PC-3 (cell line): ENCODE measurements at places on chromosomes 4 and X. TPM values are rescaled to one million over a fixed set of nuclear protein-coding genes. Genes with fewer than 3 reads are reported as not detected.
A peak's percentile ranks its signal among the peaks of the same experiment; 100 is the strongest.

GRCh38 chrX:11399489-11400094 lies 106.4 kb downstream of the AMELX start:
- no peak overlapping the region for H3K4me3 ChIP-seq
- H3K27ac ChIP-seq: no peak overlapping the region
- DNase-seq: no peak
- H3K27me3 ChIP-seq: no peaks in the 10 kb centered on the region
- H3K4me1 ChIP-seq: peaks cover 17% of the 10 kb centered on the region
- H3K36me3 ChIP-seq: no peaks in the 10 kb centered on the region

GRCh38 chr4:56531823-56532222 lies 26.2 kb downstream of the ARL9 start:
- no peaks in the 10 kb centered on the region for H3K36me3 ChIP-seq
- H3K27ac ChIP-seq: no peak overlapping the region
- H3K27me3 ChIP-seq: no peaks in the 10 kb centered on the region
- 0 out of 2 replicates have a peak, but pooled peaks cover 3% of the 10 kb centered on the region for H3K4me1 ChIP-seq
- H3K4me3 ChIP-seq: no peak overlapping the region

DNA sequence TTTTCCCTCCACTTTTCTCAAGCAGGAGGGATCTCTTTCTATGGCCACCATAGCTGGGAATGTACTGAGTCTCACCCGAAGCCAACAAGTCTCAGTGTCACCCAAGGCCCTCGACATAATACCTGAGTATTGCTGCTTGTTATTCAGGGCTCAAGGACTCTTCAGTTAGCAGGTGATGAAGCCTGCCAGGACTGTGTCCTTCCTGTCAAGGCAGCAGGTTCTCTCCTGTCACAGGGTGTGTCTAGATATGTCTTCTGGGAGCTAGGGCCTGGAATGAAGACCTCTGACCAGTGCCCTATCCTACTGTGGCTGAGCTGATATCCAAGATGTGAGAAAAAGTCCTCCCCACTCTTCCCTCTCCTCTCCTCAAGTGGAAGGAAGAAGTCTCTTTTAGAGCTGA lies 391.0 kb upstream of the DIPK2B start:
- no peak for DNase-seq
- no peaks in the 10 kb centered on the region for H3K27me3 ChIP-seq
- no peak overlapping the region for H3K27ac ChIP-seq
- H3K4me3 ChIP-seq: no peak overlapping the region
- no peaks in the 10 kb centered on the region for H3K4me1 ChIP-seq
- no peaks in the 10 kb centered on the region for H3K36me3 ChIP-seq

DNA sequence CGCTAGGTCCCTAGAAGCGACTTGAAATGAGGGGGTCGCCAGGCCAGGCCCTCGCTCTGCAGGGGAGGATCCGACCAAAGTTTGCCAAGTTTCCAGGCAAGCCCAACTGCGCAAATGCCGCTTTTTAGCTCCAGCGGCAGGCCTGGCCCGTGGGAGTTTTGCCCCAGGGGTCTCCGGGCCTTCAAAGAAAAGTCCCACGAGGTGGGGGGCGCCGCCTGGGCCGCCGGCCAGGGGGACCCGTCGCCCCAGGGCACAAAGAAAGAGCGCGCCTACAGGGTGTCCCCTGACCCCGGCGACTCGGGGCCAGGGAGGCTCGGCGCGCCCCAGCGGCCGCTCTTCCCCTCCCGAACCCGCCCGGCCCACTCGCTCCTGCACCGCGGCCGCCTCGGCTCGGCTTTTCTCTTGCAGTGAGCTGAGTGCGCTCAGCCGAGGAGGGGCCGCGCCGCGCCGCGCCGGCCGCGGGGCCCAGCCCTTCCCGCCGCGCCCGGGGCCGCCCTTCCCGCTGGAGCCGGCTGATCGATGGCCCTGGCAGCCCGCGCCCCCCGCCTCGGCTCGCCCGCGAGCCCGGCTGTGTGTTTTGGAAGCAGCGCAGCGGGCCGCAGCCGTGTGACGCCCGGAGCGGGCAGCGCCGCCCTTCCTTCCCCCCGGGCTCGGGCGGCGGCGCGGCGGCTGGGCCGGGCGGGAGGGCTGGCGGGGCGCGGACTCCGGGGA lies 754 bp upstream of the KLF3 start:
- H3K36me3 ChIP-seq: no peaks in the 10 kb centered on the region
- peak overlapping the region; percentile 11 for H3K27ac ChIP-seq
- peaks cover 17% of the 10 kb centered on the region for H3K4me1 ChIP-seq
- peak overlapping the region; percentile 65 for H3K4me3 ChIP-seq

DNA sequence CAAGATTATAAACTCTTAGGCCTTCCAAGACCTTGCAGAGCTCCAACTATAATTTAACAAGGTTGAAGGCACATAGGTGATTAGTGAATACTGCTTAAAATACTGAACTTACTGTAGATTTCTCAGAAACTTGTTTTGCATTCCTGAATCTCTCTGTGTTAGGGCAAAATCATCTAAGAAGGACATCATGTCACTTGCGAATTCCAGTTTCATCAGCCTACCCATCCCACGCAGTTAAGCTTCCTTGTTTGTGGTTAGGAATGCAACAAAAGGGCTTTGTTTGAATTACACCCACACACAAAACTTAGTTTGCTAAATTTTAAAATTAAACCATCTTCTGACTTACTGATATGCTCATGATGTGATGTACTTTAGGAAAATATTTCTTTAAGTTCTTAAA lies 174.0 kb downstream of the SOWAHB start:
- no peak overlapping the region for H3K4me3 ChIP-seq
- peaks cover 32% of the 10 kb centered on the region for H3K4me1 ChIP-seq
- no peaks in the 10 kb centered on the region for H3K36me3 ChIP-seq
- H3K27ac ChIP-seq: peak overlapping the region; percentile 64
- no peaks in the 10 kb centered on the region for H3K27me3 ChIP-seq

DNA sequence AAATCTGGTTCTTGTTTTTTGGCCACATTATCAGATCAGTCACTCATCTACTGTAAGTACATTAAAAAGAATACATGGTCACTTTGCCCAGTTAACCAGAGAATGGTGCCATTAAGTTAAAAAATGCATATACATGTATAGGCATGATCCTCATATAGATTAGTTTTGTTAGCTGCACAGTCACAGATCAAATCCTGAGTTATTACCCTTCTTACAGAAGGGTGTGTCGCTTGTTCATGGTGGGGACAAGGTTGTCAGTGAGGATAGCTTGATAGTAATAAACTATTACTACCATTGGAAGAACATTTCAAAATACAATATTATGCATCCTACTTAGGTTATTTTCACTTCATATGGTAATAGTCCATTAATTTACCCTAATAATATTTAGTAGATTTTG lies 48.5 kb downstream of the GALNT7 start:
- 0 out of 2 replicates have a peak overlapping the region, but pooled peaks have one; percentile 19 for H3K4me3 ChIP-seq
- peaks cover 44% of the 10 kb centered on the region for H3K4me1 ChIP-seq
- H3K27ac ChIP-seq: peak overlapping the region; percentile 81
- H3K36me3 ChIP-seq: no peaks in the 10 kb centered on the region
- no peaks in the 10 kb centered on the region for H3K27me3 ChIP-seq

Gene NHSL2
- total RNA-seq: 0.07 and 0.58 TPM in 2 replicates

Gene PPP4R3C
- not detected in 2 replicates for total RNA-seq

Gene PRSS48
- total RNA-seq: not detected in 2 replicates

Gene NAAA
- 21.9 and 48.6 TPM in 2 replicates for total RNA-seq

DNA sequence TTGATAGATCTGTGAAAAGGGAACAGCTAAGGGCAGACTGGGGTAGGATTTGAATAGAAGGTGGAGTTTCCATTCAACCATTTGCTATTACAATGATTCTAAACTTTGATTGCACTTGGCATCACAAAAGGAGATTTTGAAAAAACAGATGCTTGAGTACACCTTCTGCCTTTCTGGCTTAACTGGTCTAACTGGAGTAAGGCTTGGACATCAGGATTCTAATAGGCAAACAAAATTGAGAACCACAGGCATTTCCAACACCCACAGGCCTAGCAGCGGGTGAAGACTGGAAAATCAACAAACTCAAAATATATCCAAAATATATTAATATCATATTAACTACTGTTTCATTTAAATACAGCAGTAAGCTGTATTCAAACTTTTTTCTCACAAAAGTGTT lies 1.9 kb upstream of the VEGFC start:
- peaks cover 30% of the 10 kb centered on the region for H3K4me1 ChIP-seq
- peak; percentile 88 for DNase-seq
- peak overlapping the region; percentile 100 for H3K27ac ChIP-seq
- peaks cover 7% of the 10 kb centered on the region; the same call in 1 of the 2 replicates for H3K36me3 ChIP-seq
- H3K27me3 ChIP-seq: no peaks in the 10 kb centered on the region

GRCh38 chrX:20267931-20268701 lies 1.4 kb upstream of the RPS6KA3 start:
- H3K27me3 ChIP-seq: no peaks in the 10 kb centered on the region
- H3K4me3 ChIP-seq: no peak overlapping the region
- H3K36me3 ChIP-seq: no peaks in the 10 kb centered on the region
- no peak for DNase-seq

DNA sequence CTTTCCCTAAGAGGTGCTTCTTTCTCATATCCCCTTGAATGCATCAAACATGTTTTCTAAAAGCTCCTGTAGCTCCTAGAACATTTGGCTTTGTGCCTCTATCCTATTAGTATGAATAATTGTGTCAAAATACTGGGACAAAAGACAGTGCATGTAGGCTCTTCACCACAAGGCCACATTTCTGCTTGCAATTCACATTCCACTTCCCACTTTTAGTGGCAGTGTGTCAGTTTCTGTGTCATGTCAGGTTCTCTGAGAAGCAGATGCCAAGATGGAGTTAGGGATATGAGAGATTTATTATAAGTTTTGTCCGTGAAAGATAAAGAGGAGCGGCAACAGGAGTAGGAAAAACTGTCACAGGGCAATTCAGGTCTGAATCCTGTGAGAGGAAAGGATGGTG lies 61.3 kb upstream of the GPRIN3 start:
- no peaks in the 10 kb centered on the region for H3K4me1 ChIP-seq
- H3K36me3 ChIP-seq: no peaks in the 10 kb centered on the region
- H3K27me3 ChIP-seq: peaks cover 13% of the 10 kb centered on the region
- no peak for DNase-seq
- no peak overlapping the region for H3K4me3 ChIP-seq
- H3K27ac ChIP-seq: no peak overlapping the region

Gene TMA16
- 39.5 and 49.1 TPM in 2 replicates for total RNA-seq
